Fibroblast of pulmonary artery (primary cell): ENCODE measurements at places on chromosomes 13 and 19.

DNA sequence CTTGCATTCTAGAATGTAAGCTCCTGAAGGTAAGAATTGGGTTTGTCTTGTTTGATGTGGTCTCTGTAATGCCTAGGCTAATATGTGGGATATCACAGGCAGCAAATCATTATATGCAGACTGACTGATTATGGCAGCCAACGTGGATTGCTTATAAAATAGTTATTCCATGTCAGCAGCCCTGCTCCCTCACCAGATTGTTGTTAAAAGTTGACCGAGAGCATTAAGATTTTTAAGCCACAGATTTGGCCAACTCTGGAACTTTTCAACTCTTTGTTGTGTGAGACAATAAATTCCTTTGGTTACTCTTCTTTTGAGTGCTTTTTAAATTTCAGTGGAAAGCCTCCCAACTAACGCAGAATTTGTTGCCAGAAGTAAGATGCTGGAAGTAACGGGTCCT, 92.6 kb upstream of the FAM216B start:
- DNase-seq: no peak

GRCh38 chr19:51294211-51294976, 17.1 kb upstream of the IGLON5 start:
- no peak for DNase-seq

DNA sequence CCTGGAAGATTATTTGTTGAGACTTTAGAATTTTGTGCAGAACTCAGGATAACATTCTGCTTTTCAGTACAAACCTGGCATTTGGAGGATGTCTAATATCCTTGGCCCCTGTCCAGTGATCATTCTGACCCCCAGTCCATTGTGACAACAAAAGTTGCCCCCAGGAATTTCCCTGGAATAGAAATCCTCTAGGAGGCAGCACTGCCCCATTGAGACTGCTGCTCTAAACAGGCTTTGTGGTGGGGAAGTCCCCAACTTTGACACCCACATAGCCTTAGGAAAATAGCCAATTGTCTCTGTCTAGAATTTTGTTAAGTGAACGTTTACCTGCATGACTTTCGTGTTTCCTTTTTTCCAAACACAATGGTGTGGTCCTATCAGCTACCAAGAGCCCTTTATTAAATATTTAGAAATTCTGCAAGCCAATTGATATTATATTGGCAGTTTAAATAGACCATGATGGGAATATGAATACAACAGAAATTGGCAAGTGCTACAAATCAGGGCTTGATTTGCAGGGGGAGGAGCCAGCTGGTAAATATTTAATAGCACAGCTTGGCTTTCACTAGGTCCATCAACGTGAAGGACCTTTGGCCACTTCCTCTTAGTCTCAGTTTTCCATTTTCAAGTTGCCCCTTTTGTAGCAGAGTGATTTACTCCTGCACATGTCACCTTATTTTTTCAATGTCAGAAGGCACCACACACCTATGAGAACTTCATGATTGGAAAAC, 451.7 kb downstream of the EFNB2 start:
- DNase-seq: peak; percentile 66

DNA sequence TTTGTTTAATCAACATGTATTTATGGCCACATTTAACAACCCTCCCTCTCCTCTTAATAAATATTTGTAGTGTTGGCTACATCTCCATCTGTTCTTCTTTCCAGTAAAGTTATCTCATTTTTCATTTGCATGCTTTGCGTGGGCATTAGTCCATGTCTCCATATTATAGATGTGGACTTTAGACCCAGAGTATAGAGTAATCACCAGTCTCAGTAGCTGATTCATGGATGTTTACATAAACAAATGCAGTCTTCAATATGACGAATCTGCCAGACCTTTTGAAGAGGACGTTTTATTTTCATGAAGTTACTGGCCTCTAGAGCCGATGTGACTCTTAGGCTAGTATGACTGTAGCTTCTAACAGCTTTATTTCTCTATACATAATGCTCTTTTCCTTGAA, 1546.2 kb downstream of the OLFM4 start:
- DNase-seq: no peak

DNA sequence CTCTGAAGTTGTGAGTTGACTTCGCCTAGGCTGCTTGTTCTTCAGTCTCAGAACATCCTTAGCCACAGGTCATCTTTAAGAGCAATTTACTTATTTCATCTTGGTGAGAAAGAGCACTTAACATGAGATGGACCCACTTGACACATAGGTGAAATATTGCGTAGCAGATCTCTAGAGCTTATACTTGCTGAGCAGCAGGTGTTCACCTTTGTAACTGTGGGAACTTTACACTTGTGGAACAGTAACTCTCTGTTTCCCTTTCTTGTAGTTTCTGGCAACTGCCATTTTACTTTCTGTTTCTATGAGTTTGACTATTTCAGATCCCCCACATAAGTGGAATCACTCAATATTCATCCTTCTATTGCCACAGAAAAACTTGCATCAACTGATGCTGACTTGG, 95.7 kb downstream of the SLC10A2 start:
- no peak for DNase-seq

GRCh38 chr19:6713773-6714692, 6.4 kb downstream of the C3 start:
- DNase-seq: no peak

DNA sequence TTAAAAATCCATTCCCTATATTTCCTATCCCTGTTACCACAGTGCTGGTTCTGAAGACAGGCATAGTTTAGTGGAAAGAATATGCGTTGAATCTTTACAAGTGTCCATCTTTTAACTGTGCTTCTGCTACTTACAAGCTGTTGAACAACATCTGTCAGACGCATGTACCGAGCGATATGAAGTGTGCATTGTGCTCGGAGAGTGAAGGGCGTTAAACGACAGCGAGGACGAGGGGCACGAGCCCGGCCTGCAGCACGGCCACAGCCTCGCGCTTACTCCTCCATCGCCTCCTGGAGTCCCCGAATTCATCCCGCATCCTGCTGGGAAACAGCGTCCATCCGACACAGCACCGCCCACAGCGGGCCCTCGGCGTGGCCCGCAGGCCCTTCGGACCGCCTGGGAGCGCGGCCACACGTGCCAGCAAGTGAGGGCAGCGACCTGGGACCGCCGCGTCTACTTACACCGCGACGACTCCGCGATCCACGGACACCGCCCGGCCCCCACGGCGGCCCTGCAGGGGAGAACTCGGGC, 514 bp downstream of the PCID2 start:
- peak; percentile 53 for DNase-seq

DNA sequence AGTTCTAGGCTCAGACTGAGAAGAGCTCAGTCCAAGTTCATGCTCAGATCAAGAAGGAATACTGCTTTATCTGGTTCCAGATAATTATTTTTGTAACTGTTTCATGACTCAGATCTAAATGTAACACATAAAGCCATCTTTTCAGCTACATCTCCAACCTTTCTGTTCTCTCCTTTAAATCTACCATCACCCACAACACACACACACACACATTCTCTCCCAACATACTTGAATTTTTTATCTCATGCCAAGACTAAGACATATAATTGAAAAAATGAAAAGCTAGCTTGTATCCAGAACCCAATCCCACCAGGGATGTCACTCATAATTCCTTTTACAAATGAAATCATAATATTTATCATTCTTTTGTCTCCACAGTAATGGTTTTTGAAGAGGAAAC, 7.6 kb downstream of the KATNAL1 start:
- no peak for DNase-seq

DNA sequence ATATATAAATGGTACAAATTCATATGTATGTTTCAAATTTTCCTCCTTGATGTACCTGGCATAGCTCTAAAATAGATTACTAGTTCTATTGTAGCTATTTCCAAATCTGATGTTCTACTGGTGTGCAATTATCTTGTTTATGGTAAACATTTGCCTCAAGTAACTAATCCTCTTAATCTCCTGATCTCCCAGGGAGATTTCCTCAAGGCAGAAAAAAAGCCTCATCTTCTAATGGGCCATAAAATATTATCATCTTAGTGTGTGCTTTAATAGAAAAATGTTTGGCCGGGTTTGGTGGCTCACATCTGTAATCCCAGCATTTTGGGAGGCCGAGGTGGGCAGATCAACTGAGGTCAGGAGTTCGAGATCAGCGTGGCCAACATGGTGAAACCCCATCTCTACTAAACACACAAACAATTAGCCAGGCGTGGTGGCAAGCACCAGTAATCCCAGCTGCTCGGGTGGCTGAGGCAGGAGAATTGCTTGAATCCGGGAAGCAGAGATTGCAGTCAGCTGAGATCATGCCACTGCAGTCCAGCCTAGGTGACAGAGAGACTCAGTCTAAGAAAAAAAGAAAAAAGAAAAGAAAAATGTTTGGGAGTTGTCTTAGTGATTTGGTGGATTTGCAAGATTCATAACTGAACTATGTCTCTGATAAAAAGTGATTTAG, 498.9 kb upstream of the SLITRK5 start:
- DNase-seq: no peak

DNA sequence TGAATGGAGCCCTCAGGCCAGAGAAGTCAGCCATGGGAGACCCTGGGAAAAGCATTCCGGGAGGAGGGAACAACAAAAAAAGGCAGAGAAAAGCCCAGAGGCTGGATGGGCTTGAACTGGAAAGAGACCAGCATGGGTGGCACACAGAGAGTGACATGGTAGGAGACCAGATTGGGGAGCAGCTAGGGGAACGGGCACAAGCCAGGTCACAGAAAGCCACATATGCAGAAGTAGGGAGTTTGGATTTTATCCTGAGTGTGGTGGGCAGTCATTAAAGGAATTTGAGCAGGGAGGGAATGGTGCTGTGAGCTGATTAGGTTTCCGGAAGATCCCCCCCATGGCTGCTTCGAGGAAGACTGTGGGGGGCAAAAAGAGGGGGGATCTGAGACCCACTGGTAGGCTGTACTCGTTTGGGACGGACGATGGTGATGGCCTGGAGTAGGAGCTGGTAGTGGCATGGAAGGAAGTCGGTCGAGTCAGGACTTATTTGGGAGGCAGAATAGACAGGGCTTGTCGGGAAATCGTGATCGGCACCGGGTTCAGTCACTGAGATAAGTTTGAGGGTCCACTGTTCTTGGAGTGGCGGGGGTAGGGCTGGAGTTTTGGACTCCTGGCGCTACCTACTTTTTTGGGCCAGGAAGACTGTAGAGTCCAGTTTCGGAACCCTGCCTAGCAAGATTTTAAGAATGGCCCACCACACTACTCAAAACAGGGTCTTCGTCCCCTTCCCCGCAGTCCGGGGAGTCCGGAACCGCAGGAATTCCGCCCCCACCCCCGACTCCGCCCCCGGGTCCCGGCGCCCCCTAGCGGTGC, 949 bp downstream of the SERTAD1 start:
- DNase-seq: peak; percentile 42

- no peak for DNase-seq
These were observed 2.9 kb downstream of the RASIP1 start for GRCh38 chr19:48737360-48737998.

DNA sequence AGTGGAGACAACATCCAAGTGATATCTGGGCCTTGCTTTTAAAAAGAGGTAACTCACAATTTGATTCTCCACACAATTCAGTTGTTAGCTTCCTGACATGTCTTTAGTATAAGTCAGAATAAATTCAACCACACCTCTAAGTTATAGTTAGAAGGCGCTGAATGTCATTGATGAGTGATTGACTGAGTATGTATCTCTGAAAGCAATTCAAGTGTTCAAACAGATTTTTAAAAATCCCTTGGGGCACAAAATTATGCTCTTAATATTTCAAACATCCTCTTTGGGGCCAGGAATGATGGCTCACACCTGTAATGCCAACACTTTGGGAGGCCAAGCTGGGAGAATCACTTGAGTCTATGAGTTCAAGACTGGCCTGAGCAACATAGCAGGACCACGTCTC, 137.0 kb upstream of the PRR20A start:
- no peak for DNase-seq

DNA sequence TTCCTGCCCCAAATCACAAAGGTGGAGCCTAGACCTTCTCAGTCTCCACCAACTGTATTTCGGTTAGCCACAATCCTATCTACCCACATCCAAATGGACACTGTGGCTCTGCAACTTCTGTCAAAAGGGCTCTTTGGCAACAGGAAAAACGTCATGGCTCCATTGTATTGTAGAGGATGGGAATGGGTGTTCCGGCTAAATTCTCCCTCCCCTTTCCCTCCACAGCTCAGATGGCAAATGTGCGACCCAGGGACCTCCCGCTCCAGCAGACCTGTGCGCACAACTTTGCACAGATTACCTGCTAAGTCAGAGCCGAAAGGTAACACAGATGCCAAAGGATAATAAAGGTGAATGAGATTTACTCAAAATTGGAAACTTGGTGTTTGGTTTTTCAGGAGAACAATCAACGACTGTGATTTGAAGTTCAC, 968 bp upstream of the KL start:
- peak; percentile 31 for DNase-seq

DNA sequence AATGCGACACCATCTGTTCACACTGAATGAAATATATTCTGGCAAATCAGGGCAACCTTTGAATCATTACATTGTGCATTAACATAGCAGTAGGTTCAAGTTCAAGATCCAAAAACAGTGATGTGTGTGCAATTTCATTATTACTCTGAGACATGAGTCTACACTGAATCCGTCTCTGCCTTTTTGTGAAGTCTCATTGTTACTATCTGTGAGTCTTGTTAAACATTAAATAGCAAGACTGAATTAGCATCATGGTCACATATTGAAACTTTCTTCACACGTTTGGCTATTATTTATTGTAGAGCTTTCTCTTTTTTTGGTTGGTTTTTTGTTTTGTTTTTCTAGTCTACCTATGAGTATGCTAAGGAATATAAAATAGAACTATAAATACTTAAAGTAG, 117.1 kb upstream of the SLITRK5 start:
- no peak for DNase-seq

GRCh38 chr13:31029102-31029501, 96.6 kb downstream of the TEX26 start:
- DNase-seq: peak; percentile 39

GRCh38 chr19:7450243-7451223, 38.3 kb downstream of the PEX11G start:
- peak; percentile 31 for DNase-seq

DNA sequence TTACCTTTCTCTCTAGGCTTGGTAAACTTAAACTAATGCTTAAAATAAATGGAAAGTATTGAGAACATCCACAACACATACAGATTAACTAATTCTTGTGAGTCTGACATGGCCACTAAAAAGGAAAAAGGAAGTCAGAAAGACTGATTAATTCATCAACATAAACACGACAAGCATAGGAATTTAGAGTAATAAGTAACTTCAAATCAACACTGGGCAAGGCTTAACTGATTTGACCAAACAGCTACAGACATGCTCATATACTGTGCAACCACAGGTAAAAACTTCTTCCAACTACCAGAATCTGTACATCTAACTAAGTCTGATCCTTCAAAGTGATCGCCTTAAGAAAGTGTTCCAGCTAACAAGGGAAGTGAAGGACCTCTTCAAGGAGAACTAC, 20.5 kb downstream of the UGGT2 start:
- no peak for DNase-seq
